Cortex of kidney (tissue), 1 donor: ENCODE measurements at places on chromosomes 7 and 10.

DNA sequence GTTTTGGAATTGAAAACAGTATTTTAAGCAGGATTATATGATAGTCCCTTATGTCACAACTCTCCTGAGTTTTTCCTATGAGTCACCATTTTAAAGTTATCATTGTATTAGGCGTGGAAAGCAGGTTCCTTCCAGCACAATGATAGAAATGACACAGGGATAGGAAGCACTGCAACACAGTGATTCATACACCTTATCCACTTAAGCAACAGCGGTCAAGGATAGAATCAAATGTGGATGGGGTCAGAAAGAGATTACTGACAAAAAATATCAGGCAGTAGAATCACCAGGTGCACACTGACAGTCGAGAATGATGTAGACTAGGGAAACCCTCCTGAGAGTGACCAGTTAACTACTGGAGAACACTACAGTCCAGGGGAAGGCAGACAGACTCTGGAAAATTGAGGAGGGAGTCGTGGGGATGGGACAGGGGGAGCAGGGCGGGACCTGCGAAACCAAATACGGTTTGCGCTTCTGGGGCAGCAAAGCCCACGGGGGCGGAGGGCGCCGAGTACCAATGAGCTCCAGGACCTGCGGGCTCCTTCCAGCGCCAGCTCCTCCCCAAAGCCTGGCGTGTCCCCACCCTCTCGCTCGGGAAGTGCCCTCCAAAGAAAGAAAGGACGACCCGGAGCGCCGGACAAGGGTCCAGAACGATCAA, 479 bp downstream of the PNPLA8 start:
- no peak for DNase-seq

- DNase-seq, result no peak
These were observed 19.1 kb downstream of the ADAM8 start for GRCh38 chr10:133257489-133258065.

- no peak for DNase-seq
These were observed 44.8 kb downstream of the MYOF start for GRCh38 chr10:93437086-93437945.

GRCh38 chr10:63114031-63114814, 18.9 kb upstream of the NRBF2 start:
- no peak for DNase-seq

DNA sequence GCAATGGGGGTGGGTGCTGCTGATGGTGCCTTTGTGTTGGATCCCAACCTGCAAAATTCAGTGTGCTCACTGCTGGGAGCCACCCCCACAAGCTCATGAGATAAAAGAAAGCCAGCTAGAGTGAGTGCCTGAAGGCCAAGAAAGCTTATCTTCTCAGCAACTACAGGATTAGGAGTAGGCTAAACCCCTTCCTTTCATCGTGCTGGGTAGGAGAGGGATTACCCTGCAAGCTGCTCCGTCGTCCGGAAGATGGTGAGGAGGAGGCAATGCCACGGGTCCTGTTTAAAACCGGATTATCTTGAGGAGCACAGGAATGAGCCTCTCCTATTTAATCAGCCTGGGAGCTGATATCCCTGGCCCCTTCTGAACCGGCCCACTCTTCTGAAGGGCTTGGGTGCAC, 258.0 kb downstream of the GALNT17 start:
- DNase-seq, result no peak

DNA sequence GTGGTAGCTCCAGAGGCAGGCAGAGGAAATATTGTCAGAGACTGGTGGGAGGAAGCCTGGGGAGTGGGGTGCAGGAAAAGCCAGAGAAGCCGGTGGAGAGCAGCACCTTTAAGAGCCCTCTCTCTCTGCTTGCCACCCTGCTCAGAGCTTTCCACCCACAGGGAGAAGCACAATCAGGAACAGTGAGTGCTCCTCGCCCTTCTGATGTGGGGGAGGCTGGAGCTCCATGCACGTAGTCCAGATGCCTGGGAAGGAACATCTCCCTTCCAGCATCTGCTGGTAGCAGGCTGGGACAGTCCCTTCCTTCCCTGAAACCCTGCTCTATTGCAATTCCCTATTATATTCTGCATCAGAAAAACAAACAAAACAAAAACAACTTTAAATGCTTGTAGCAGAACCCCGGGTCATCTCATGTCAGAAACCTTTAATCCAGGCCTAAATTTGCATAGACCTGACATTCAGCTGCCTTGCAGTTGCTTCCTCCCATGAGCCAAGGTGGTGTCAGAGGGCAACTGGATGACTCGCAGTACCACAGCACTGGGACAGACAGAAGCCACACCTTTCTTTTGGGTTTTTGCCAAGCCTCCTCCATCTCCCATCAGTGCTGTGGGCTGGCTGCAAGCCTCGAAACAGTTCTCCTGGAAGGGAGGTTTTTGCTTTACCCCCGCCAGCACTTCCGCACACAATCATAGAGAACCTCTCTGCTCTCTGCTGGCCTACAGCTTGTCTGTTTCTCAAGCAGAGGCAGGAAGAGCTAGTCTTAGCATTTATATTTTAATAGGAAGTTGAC, 13.1 kb downstream of the AVPI1 start:
- DNase-seq, result no peak

DNA sequence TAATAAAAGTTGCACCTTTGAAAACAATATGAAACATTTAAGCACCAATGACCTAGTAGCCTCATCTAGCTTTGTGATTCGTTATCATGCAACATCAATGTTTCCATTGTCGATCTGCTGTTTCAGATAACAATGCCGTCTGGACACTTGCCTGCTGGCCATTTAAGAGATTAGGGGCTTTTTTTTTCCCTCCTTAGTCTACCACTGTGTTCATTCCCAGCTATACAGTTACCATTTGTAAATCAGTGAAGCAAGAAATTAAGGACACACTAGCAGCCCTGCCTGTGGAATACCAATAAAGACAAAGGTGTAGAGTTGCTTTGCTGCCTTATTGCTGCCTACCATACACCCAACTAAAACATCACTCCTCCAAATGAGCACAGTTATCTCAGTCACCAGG, 37.6 kb upstream of the MYO3A start:
- no peak for DNase-seq

DNA sequence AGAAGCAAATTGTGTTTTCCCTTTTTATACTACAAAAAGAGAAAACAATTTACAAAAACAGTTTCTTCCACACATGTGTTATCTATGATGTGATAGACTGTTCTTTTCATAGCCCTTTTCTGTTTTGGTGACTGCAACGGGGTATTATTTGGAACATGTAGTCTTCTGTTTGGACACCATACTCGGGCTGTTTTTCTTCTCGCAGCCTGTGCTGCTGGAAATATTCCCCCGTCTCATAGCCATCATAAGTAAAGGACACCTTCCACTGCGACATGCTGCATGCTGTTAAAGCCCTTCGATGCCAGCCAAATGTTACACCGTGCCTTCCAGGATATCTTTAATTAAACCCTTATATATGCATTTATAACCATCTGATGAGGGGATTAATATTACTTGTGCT, 222.4 kb downstream of the BICC1 start:
- no peak for DNase-seq

DNA sequence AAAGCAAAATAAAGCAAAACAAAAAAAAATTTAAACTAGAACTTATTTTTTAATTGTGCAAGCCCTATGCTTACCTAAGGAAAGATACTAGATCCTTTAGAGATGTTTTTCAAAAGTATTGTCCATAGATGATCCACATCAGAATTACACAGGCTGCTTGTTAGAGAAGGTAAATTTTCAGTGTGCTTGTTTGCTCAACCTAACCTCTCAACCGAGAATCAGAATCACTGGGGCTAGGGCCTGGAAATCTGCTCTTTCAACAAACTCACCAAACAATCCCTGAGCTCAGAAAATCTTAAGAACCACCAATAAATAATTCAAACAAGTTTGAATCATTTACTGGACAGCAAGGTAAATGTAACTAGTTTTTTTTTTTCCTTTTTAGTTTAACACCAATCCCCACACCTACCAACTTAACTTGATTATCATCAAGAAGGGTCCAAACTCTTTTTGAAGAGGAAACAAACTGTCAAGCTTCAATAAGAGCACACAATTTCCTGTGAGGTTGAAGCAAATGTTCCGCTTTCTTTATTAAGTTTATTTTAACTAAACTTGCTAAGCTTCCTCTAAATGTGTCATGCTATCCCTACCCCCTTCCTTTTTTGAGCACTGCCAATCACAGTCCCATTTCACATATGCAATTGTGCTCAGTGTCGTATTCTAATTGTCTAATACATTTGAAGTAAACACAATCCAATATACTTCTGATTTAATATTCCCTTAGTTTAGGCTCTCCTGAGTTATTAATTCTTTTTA, 7.4 kb upstream of the TSPAN33 start:
- DNase-seq, result no peak

DNA sequence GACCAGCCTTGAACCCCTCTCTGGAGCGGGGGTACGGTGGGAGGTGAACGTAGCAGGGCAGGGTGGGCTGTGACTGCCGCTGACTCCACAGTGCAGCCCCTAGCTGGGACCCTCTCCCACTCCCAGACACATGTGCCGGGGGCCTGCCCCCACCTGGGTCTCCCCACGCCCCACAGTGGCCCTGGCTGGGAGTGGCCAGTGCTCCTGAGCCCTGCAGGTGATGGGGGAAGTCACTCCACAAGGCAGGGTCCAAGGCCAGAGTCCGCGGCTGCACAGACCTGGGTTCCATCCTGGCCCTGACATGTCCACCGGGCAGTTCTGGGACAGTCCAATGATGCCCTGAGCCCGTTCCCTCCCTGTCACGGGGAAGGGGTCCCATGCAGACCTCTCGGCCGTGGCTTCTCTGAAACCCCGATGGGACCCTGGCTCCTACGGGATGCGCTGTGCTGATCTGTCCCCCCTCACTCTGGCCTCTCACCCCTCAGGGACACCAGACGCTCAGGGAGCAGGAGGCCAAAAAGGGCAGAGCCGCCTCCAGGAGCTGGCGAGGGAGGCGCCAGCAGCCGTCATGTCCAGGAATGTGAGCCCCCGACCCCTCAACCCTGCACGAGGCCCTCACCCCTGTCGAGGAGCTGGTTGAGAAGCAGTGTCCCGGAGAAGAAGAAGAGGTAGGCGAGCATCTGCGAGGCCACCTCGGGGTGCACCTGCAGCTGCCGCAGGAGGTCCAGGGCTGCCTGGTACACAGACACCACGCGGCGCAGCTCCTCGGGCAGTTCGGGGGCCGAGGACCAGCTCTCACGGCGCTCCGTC, 40.4 kb downstream of the AP5Z1 start:
- DNase-seq, result no peak

DNA sequence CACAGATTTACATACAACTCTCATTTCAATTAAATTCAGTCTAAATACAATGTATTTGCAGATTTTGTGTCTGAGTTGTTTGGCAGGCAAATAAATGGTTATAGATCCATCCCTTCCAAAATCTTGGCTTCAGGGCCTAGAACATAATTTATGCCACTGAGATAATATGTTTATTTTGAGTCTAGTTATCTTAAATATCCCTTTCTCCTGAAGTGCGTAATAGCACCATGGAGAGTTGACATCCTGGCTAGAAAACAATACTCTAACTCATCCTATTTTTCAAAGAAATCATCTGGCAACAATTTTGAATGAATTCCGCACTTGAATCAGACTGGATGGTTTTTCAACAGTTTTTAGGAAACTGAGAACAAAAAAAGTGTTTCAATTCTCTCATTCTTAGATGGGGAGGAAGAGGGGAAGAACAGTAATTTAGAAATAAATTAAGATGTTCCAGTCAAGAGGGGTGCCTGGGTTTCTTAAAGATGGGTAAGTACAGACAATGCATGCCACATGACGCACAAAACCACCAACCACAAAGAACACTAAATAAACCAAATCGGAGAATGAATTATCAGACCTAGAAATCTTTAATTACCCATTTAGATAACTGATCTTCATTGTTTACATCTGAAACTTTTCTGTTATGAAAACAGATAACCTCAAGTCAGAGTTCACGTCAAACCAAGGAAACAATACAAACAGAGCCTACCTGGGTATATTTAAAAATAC, 228.7 kb upstream of the PTN start:
- no peak for DNase-seq

GRCh38 chr10:97629289-97629688, 4.0 kb downstream of the MORN4 start:
- DNase-seq, result no peak

DNA sequence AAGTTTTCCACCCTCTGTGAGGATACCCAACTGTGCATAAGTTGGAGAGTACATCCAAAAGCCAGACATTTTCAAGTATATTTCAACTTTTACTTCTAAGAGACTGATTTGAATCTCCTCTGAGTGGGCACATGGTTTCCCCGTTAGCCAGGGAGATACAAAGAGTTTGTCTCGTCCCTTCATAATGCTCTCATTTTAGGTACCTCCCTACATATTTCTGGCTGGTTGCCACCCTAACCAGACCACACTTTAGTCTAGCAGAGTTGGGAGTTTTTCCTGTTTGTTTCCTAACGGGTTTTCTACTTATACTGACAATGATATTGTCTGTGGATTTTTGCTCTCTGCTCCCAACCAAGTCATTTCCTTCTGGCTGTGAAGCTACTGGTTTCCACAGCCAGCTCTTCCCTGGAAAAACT, 180.3 kb downstream of the CCDC71L start:
- no peak for DNase-seq

DNA sequence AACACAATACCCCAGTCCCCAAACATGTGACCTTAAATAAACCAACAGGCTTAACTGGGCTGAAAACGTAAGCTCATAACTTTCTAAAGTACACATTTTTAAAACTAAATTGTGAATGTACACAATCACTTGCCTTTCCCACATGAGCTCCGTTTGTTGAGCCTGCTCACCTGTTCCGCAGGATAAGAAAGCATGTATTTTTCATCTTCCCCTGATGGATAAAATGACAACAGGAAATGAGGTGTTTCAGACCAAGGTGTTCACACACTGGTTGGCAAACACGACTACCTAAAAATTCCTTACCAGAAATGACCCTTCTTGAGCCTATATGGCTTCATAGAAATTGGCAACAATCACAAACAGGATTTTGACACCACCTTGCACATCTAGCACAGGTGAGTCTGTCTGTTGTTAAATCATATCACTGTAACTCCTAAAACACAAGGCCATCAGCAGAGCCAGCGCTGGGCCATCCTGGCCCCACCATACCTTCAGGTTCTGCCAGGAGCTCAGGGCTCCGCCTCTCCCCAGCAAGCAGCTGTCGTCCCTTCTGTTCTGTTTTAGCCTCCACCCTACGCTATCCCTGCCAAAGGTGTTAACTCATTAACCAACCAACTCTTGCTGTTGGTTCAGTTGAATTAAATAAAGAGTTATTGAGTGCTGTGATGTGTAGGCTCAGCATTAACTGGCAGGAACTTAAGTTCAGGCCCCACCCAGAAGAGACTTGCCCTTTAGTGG, 73.6 kb upstream of the RNF32 start:
- DNase-seq, result no peak

- no peak for DNase-seq
These were observed 37.4 kb downstream of the MACROH2A2 start for GRCh38 chr10:70090013-70090412.

GRCh38 chr7:5634107-5634950, 147.1 kb downstream of the RNF216 start:
- DNase-seq, result no peak

GRCh38 chr10:132646443-132647097, 109.0 kb downstream of the INPP5A start:
- no peak for DNase-seq

- DNase-seq, result no peak
These were observed 202.0 kb upstream of the COBL start for GRCh38 chr7:51518646-51519045.

GRCh38 chr7:139106959-139107358, 2.6 kb downstream of the ZC3HAV1 start:
- no peak for DNase-seq
